PC-3 (cell line): ENCODE measurements at places on chromosomes 1 and 21. TPM values are rescaled to one million over a fixed set of nuclear protein-coding genes. Genes with fewer than 3 reads are reported as not detected.

- DNase-seq = peak; percentile 52
Observed at GRCh38 chr1:119027759-119028158, 39.6 kb upstream of the TBX15 start.

GRCh38 chr1:109712321-109712864, 342 bp downstream of the GSTM5 start:
- no peak for DNase-seq

DNA sequence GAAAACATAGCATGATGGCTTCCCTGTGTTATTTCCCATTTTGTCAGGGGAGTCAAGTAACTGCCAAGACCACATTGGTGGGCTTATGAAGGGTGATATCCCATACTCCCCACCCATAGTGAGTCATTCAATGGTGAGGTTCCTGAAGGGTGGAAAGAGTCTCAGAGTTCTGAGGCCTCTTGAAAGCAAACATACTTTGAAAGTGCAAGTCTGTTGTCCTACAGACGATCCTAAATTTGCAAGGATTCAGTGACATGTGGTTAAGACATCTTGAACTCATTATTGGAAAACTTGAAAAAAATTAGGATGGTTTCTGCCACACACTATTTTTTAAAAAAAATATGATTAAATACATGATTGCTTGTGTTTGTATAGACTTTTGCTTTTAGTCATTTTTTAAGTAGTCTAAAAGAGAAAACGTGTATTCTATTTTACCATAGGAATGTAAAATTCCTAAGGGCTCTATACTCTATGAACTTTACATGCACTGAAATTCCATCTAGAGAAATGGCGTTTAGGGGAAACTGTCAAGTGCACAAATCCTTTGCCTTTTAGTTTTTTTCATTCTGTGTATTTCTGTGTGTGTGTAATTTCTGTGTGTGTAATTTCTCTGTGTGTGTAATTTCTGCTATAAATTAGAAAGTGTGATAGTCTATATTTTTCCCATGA, 225.5 kb upstream of the ADAMTS5 start:
- DNase-seq = no peak

- no peak for DNase-seq
Observed at GRCh38 chr1:118084400-118084799, 100.6 kb downstream of the SPAG17 start.

DNA sequence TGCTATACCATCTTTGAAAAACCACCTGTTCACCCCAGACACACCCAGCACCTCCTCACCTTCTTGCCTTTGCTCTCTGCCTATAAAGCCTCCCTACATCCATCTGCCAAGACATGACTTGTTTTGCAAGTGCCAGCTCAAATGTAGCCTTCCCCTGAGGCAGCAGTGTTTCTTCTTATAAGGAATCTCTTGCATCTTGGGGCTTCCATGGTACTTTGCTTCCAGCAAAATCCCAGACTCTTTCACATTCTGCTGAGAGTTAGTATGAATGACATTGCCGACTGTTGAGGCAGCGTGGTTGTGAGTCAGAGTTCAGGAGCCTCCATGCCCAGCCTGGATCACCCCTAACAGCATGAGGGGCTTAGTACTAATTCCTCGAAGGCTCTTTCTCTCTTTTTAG, 217.4 kb upstream of the RUNX1 start:
- DNase-seq = no peak

GRCh38 chr1:165954940-165955339, 127.5 kb downstream of the UCK2 start:
- DNase-seq = no peak

- no peak for DNase-seq
Observed at GRCh38 chr1:185348985-185349384, 31.9 kb upstream of the IVNS1ABP start.

DNA sequence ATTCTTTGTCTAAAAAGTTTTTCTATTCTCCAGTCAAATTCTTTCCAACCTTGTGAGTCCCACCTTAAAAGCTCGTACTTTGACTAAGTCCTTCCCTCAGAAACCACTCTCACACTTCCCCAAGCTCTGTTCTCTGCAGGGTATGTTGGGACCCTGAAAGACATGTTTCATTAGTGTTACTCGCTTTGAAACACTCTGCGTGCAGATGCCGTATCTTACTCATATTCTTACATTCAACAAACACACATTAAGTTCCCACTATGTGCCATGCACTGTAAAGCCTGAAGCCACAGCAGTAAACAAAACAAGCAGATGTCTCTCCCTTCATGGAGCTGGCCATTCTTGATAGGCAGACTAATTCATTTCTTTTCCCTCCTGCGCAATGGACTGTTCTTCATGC, 229.7 kb downstream of the RERE start:
- no peak for DNase-seq

- DNase-seq = no peak
Observed at GRCh38 chr21:37566790-37567615, 200.4 kb downstream of the DYRK1A start.

DNA sequence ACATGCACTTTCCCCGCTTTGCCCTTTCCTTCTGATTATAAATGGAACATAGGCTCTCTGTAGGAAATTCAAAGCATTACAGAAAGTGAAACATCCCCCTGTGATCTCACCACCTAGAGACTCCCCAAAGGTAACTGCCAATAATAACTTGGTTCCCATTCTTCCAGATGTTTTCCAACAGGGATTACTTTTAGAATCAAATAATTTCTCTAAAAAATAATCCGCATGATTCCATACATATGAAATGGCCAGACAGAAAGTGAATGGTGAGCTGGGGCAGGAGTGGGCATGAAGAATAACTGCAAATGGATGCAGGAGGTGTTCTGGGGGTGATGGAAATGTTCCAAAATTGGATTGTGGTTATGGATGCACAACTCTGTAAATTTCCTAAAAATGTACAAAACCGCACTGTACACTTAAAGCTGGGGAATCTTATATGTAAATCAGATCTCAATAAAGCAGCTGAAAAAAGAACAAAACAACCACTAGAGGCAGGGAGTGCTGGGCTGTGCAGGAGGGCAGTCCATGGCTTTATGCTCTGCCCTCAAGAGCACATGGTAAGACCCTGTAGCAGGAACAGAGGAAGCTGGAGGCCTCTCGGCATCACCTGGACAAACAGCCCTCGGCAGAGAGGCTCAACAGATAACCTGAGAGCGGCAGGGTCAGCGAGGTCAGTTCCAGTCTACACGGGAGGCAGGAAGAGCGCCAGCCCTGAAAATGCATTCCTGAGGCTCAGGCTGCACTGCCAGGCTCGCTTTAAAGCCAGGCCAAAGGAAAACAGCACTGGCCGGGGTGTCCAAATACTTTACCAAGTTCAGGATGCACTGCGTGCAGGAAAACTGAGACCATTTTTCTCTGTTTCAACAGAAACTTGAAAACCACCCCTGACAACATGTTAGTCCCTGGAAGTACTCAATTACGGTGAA, 39.7 kb downstream of the CAPZB start:
- DNase-seq = no peak

DNA sequence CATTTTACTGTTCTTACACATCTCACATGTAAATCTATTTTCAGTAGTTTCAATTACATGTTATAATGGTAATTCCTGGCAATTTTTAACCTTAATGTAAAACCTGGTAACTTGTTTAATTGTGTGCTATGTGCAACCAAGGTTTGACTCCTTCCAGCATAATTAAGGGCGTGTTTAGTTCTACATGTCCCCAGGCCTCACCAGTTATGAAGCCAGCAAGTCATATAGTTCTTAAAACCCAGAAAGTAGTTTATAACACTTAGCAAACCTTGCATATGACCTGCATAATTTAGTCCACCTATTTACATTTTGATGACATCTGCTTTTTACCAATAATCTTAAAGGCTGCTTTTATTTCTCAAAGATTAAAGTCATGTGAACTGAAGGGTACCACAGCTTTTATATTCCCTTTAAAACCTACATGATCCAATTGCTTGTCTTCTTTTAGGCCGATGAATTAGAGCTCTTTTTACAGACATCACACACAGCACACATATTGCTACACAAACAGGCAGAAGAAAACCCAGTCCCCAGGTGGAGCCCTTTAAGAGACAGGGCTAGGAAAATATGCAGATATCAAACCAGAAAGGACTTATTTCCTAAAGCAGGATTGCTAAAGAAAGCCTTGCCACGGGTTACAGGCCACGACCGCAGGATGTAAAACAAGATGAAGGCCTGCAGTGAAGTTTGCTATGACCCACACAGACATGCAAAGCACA, 23.2 kb upstream of the SYCP1 start:
- no peak for DNase-seq

DNA sequence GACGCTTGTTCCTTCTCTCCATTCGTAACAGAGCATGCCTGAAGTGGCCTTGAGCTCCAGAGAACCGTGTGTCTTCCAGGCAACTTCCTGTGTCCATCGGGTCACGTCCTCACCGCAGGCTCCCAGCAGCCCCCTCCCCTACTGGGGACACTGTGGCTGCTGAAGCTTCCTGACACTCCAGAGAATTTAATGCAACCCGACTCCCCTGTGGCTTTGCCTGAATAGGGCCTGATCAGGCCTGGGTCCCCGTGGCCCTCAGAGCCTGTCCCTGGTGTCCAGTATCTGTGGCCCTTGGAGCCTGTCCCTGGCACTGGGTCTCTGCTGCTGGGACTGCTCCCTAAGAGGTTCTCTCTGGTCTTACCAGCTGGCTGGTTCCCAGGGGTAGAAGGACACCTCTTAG, 219.7 kb upstream of the VAMP3 start:
- no peak for DNase-seq

DNA sequence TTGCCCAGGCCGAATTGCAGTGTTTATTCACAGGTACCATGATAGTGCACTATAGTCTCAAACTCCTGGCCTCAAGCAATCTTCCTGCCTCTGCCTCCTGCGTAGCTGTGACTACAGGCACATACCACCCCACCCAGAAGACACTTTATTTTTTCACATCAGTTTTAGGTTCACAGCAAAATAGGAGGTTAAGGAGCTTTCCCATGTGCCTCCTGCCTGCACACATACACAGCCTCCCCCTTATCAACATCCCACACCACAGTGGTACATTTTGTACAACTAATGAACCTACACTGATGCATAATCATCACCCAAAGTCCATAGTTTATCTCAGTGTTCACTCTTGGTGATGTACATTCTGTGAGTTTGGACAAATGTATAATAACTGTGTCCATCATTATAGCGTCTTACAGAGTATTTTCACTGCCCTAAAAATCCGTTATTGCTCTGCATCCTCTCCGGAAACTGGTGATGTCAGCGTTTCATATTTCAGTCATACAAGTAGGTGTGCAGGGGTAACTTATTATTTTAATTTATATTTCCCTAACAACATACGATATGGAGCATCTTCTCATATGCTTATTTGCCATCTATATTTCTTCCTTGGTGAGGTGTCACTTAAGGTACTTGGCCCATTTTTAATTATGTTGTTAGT, 23.2 kb downstream of the OR13G1 start:
- no peak for DNase-seq

- no peak for DNase-seq
Observed at GRCh38 chr1:155166471-155167165, 6.5 kb downstream of the KRTCAP2 start.

GRCh38 chr1:207911856-207912760, 1.2 kb upstream of the CD34 start:
- DNase-seq = peak; percentile 36

The KRTAP10-11 gene
- not detected in 2 replicates for total RNA-seq

The OR10Z1 gene
- total RNA-seq = not detected in 2 replicates

The PDPN gene
- 0.29 and 0.47 TPM in 2 replicates for total RNA-seq

The CFHR2 gene
- not detected in 2 replicates for total RNA-seq

The SLC9C2 gene
- total RNA-seq = not detected in 2 replicates
